ENCODE measurements at places on chromosomes 3 and 15. TPM values are rescaled to one million over a fixed set of nuclear protein-coding genes. Genes with fewer than 3 reads are reported as not detected.

Gene CCDC39
- total RNA-seq, result not detected

Gene SNRPA1
- 115 TPM for total RNA-seq

Gene TRNT1
- total RNA-seq, result 27.3 TPM

Gene RAB6B
- total RNA-seq, result 2.6 TPM

Gene SGO1
- total RNA-seq, result 13.7 TPM

Gene ARL14
- total RNA-seq, result 0.35 TPM

All from A549 treated with AZD2906 at 1 μM for 4 hours (cell line).